ENCODE measurements at places on chromosomes 1 and 21. TPM values are rescaled to one million over a fixed set of nuclear protein-coding genes. Genes with fewer than 3 reads are reported as not detected.

Gene FAM167B
- 4.8 TPM for polyA plus RNA-seq

Gene KMO
- polyA plus RNA-seq = not detected

Gene RNU1-1
- polyA plus RNA-seq = not detected

Gene HES4
- 4.9 TPM for polyA plus RNA-seq

Gene RGS18
- not detected for polyA plus RNA-seq

Gene SYNC
- 1.9 TPM for polyA plus RNA-seq

Gene TTC22
- 1.4 TPM for polyA plus RNA-seq

Gene LAMC2
- polyA plus RNA-seq = 0.56 TPM

Gene S100B
- polyA plus RNA-seq = 549 TPM

Gene FALEC
- polyA plus RNA-seq = not detected

Gene BARHL2
- 1.3 TPM for polyA plus RNA-seq
